ENCODE measurements at places on chromosomes 12 and 14.

- DNase-seq = no peak
Measured at GRCh38 chr14:39229601-39230110, 4.1 kb upstream of the MIA2 start.

DNA sequence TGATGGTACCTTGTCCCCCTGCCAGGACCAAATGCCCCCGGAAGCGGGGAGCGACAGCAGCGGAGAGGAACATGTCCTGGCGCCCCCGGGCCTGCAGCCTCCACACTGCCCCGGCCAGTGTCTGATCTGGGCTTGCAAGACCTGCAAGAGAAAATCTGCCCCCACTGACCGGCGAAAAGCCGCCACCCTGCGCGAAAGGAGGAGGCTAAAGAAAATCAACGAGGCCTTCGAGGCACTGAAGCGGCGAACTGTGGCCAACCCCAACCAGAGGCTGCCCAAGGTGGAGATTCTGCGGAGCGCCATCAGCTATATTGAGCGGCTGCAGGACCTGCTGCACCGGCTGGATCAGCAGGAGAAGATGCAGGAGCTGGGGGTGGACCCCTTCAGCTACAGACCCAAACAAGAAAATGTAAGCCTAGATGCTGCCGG, 410 bp downstream of the MYF6 start:
- DNase-seq = no peak

GRCh38 chr14:92747701-92748258, 647 bp downstream of the LGMN start:
- DNase-seq = no peak

DNA sequence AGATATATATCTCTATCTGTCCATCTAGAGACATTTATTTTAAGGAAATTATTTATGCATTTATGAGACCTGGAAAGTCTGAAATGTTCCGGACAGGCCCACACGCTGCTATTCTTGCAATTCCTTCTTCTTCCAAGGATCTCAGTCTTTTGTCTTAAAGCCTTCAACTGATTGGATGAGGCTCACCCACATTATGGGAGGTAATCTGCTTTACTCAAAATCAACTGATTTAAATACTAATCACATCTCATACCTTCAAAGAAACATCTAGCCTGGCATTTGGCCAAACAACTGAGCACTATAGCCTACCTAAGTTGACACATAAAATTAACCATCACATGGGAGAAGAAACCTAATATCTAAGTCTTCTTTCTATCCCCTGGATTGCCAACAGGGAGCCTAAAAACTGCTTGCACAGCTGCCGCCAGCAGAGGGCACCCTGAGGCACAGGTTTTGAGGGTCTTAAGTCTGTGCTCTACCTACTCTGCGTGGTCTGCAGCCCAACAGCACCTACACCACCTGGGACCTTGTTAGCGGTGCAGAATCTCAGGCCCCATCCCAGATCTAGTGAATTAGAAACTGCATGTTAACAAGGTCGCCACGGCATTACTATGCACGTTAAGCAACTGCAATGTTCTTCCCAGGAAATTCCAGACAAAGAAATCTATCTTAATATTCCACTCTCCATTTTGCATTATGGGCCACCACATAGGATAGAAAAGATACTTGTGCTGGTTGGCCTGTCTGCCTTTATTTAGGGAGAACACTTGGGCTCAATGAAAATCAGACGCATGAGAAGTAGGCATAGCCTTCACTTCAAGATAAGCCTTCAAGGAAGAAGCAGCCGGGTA, 249.7 kb downstream of the FOXG1 start:
- DNase-seq = peak; percentile 7

DNA sequence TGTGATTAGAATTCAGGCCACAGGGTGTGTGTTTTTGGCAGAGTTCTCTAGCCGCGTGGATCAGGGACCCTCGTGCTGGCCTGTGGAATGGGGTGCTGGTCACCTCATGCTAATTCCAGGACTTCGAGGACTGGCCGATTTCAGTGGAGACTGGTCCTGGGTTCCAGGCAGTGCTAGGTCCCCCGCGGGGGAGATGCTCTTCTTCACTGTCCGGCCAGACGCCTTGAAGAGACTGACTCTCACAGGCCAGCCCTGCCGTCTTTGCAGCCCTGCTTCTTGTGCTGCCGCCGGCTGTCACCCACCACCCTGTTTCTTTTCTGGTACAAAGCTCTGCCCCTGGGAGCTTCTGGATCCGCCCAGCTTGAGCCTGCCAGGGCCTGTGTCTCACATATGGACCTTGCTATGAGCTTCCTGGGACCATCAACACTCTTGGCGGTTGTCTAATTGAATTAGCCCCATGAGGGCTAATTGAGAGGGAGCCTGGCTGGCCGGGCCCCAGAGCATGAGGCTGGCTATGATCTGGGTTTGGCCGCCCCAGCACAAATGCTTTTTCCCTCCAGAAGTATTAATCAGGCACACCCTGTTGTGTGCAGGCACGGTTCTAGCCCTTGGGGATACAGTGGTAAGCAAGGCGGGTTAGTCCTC, 8.2 kb downstream of the MLXIP start:
- DNase-seq = no peak

- no peak for DNase-seq
Measured at GRCh38 chr12:13992106-13992505, 10.7 kb upstream of the GRIN2B start.

GRCh38 chr12:76947304-76947703, 68.5 kb upstream of the CSRP2 start:
- DNase-seq = no peak

DNA sequence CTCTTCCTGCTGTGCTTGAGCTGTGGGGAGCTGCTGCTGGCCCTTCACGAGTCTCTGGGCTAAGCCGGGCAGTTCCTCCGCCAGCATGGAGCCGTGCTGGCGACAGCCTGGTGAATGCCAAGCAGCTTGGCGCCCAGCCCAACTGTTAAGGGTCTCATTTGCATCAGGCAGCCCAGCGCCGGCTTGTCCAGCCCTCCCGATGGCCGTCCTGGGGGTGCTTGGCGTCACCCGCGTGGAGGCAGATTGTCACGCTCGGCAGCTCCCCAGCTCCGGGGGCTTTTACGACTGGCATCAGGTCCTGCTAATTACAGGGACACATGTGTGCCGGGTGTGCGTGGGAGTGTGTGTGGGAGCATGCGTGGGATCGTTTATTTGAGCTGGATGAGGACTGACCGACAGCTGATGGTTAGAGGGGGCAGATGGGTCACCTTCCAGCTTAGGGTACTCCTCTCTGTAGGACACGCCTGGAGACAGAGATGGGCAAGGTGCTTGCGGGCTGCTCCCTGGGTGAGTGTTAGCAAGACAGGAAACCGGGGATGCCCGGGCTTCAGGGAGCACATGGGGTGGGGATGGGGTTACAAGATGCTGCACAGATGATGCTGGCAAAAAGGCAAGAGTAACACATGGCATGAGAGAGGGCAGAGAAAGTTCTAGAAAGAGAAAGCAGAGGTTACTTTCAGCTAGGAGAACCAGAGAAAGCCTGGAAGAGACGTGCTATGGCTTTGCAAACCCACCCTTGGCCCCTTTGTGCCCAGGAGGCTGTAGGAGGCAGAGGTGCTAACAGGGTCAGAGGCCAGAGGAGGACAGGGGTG, 64.1 kb downstream of the KIF26A start:
- DNase-seq = no peak

GRCh38 chr12:101891462-101891971, 14.1 kb downstream of the DRAM1 start:
- no peak for DNase-seq

DNA sequence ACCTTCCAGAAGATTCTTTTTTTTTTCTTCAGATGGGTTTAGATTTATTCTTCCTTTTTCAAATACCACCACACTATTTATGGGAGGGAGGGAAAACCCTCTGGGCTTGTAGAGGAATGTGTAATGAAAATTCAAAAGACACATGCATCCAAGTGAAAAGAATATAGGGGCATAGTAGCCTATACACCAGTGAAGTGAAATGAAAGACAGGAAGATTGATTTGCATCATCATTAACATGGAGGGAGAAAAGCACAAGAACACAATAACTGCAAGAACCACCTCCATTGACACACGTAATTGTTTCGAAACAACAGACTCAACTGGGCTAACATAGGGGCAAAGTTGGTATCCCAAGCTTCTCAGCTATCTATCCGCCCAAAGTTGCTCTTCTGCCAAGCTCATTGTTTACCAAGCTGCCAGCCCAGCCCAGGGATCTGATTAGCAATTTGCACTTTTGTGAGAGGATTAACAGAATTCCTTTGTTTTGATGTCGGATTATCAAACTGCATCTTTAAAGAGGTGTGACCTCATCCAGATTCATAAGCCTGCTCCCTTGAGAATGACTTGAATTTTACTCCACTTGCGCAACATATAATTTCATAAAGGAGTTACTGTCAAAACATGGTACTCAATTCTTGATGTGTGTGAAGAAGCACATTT, 430.5 kb upstream of the SOX5 start:
- no peak for DNase-seq

DNA sequence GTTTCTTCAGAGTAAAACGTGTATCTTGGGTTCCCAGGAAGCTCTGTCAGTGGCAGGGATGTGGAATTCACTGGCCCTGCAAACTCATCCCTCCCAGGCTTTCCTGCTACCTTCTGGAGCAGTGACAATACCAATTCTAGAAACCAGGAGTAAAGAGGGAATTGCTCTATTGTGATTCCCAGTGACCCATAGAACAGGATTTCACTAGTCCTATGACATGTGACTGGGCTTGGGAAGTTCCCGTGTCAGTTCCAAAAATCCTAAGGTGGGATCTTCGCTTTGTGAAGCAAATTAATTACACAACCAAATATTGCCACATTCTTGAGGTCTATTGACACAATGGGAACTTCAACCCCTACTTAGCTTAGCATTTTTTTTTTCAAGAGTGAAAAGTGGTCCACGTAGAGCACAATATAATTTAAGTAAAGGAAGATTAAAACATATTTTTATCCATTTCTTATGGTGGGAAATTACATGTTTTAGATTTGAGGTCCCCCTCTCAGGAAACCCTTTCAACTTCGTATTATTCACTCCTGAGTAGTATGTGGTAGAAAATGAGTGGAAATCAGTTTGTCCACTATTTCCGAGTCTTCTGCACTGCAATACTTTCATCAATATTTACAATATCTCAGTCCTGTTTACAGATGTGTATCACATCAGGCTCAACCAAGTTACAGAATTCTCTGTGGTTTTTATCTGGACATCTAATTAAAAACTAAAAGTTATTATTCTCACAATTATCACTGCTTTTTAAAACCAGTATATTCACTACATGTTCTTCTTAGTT, 88.9 kb upstream of the SOX5 start:
- no peak for DNase-seq

GRCh38 chr12:79199166-79199565, 334.6 kb downstream of the SYT1 start:
- DNase-seq = no peak

- DNase-seq = no peak
Measured at GRCh38 chr14:72008666-72009065, 76.4 kb downstream of the RGS6 start.

DNA sequence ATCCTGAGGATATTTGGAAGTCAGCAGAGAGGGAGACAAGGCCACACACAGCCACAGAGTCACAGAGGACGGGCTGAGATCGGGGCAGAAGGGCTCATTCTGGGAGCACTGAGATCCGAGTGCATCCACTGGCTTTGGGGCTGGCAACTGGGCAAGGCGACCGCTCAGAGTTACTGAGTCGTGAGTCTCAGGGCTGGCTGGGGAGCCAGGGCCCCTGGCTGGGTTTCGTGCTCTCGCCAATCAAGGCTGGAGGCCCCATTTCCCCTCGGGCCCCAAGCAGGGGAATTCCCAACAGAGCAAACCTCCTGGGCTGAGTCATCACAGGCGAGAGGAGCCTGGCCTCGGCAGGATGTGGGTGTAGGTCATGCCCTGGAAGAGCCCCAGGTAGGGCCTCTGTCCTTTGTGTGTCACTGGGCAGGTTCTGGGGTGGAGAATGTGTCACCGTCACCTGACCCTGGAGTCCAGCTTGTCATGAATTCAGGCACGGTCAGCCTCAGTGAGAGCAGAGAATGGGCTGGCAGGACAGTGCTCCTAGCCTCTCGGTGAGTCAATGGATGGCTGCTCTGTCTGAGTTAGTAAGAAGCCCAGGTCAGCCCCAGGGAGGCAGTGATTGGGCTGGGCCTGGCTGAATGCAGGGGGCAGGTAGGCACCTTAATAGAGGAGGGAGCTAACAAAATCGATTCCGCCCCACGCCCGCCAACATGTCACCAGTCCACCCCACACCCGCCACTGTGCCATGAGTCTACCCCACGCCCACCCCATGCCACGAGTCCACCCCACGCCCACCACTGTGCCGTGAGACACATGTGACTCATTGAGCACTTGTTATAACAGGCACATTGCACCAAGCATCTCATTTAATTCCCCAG, 16.9 kb downstream of the ASB2 start:
- DNase-seq = no peak

- no peak for DNase-seq
Measured at GRCh38 chr14:55123852-55124639, 5.0 kb upstream of the LGALS3 start.

- no peak for DNase-seq
Measured at GRCh38 chr12:92539976-92540781, 162.6 kb upstream of the PLEKHG7 start.

DNA sequence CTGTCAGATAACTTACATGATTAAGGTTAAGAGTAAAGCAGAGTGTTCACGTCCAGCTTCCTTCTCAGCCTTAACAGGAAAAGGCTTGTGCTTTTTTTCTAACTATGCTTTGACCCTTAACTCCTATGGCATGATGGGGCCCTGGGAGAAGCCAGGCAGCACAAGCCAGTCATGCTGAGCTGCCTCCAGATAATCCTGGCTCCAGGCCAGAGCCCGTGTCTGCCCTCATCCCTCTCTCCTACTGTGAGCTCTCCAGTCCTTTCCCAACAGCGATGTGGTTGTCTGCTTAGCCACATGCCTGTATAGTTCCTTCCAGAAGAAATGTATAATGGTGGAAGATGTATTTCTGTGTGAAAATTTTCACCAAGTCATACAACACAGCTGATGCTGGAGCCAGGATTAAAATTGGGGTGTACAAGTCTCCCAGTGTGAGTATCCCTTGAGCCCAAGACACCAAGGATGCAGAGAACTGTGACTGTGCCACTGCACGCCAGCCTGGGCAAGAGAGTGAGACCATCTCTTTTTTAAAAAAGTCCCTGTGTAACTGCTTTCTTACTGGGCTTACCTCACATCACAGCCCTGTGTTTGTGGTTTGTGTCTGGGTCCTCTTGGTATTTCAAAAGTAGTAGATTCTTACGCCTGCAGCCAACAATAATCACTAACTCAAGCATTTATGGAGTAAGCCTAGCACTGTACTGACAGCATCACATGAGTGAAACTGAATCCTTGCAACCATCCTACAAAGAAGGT, 7.9 kb upstream of the ITFG2 start:
- peak; percentile 85 for DNase-seq

GRCh38 chr12:103840876-103841689, at the start of gene NT5DC3:
Gene NT5DC3, minus strand, starts transcription at chr12:103841234. Its CDS starts 78 bp downstream, at chr12:103841156.
- DNase-seq = no peak
